Heart left ventricle (tissue), 16 donors: ENCODE measurements at places on chromosomes 6 and 20.

DNA sequence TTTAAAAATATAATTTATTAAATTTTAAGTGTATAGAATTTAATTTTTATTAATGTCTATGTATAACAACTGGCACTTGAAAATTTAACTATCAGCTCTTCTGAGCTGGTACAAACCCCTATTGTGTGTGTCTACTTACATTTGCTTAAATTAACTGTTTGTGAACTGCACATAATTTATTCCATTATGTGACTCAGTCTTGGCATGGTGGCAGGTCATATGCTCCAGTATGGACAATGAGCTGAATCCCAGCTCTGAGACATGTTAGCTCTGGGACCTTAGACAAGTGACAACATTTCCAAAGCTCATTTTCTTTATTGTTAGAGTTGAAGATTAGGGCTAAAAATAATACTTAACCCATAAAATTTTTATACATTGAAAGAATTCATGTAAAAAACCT, 526.1 kb upstream of the MARCKS start:
- H3K36me3 ChIP-seq, result no peaks in the 10 kb centered on the region
- H3K27me3 ChIP-seq, result no peaks in the 10 kb centered on the region
- H3K4me1 ChIP-seq, result no peaks in the 10 kb centered on the region
- no peak for DNase-seq
- H3K27ac ChIP-seq, result no peak overlapping the region

- no peaks in the 10 kb centered on the region for H3K36me3 ChIP-seq
- H3K27ac ChIP-seq, result no peak overlapping the region
- H3K4me1 ChIP-seq, result no peaks in the 10 kb centered on the region
- H3K27me3 ChIP-seq, result no peaks in the 10 kb centered on the region
- H3K4me3 ChIP-seq, result no peak overlapping the region
- no peak for DNase-seq
Observed at GRCh38 chr6:139443231-139444112, 69.0 kb upstream of the CITED2 start.

- no peaks in the 10 kb centered on the region for H3K36me3 ChIP-seq
- no peaks in the 10 kb centered on the region for H3K4me1 ChIP-seq
- no peak overlapping the region for H3K27ac ChIP-seq
- DNase-seq, result no peak
- no peak overlapping the region for H3K4me3 ChIP-seq
Observed at GRCh38 chr6:136378888-136379287, 89.2 kb upstream of the BCLAF1 start.

- H3K36me3 ChIP-seq, result no peaks in the 10 kb centered on the region
- H3K4me3 ChIP-seq, result no peak overlapping the region
- H3K27ac ChIP-seq, result no peak overlapping the region
Observed at GRCh38 chr6:33989016-33989854, 156.7 kb downstream of the GRM4 start.

DNA sequence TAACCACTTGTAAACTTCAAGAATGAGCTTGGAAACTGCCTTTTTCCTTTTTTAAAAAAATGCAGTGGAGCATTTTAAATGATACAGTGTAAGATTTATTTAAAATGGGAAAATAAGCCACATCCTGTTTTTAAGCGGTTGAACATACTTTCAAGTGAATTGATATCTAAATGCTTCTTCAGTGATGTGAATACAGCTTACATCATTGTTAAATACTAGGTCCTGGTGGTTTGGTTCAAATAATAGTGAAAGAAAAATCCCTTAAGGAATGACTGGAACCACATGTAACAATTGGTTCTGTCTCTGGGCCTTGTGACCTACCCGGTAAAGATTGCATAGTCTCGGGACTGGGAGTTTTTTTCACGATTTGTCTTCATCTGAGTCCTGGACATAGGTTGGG, 44.2 kb downstream of the BMP6 start:
- no peaks in the 10 kb centered on the region for H3K4me1 ChIP-seq
- no peak overlapping the region for H3K4me3 ChIP-seq
- no peaks in the 10 kb centered on the region for H3K27me3 ChIP-seq
- no peaks in the 10 kb centered on the region for H3K36me3 ChIP-seq

- peak; percentile 78 for DNase-seq
- H3K27ac ChIP-seq, result peak overlapping the region; percentile 63
- H3K27me3 ChIP-seq, result no peaks in the 10 kb centered on the region
- peak overlapping the region; percentile 13 for H3K4me3 ChIP-seq
- H3K4me1 ChIP-seq, result peaks cover 32% of the 10 kb centered on the region
Observed at GRCh38 chr6:111709615-111710398, 104.1 kb upstream of the TRAF3IP2 start.

- H3K4me1 ChIP-seq, result peaks cover 26% of the 10 kb centered on the region
- H3K36me3 ChIP-seq, result no peaks in the 10 kb centered on the region
- H3K27ac ChIP-seq, result peak overlapping the region; percentile 74
- H3K4me3 ChIP-seq, result peak overlapping the region; percentile 76
Observed at GRCh38 chr6:28980852-28981430, 24.2 kb downstream of the ZNF311 start.

DNA sequence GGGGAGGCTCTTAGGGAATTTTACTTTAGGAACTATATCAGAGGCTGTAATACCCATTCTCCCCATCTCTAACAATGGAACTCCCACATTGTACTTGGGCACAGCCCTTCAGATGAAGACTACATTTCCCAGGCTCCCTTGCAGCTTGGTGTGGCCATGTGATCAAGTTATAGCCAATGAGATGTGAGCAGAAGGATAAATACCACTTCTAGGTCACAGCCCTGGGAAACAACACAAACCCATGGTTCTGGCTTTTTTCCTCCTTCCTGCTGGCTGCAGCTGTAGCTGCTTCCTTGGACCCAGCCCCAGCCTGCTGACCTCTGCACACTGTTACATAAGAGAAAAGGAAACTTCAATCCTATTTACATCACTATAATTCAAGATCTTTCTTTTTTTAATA, 445.9 kb upstream of the JARID2 start:
- peaks cover 23% of the 10 kb centered on the region for H3K4me1 ChIP-seq
- no peaks in the 10 kb centered on the region for H3K27me3 ChIP-seq
- H3K4me3 ChIP-seq, result no peak overlapping the region
- DNase-seq, result peak; percentile 80
- H3K27ac ChIP-seq, result peak overlapping the region; percentile 2

DNA sequence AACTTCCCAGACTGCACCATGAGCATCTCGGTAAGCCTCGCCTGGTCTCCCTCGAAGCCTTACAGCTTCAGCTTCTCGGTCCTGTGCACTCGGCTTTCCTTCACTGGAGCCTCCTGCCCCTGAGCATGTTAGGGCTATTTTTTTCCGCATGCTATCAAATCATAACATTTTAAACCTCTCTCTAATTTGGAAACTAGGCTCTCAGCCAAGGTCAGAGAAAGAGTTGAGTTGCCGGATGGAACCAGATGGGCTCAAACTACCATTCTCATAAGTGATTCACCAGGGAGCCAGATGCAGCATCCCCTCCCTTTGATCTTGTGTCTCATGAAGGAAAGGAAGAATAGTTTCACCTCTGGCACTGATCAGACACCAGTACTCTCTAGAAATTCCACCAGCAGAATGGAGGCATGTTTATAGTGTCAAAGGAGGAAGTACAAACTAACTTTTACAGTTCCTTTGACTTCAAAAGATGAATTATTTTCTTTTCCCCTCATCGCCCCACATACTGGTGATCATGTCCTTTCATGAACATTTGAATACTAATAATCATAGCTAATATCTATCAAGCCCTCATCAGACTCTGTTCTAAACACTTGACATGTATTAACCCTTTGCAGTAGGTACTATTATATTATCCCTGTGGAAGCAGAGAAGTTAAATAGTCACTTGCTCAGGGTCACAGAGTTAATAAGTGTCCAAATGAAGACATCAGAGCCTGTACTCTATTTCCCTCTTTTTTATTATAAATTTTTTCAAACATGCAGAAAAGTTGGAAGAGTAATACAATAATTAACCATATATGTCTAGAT, 46.7 kb downstream of the MAP1LC3A start:
- peak; percentile 36 for DNase-seq
- no peaks in the 10 kb centered on the region for H3K4me1 ChIP-seq
- H3K36me3 ChIP-seq, result no peaks in the 10 kb centered on the region
- H3K27me3 ChIP-seq, result no peaks in the 10 kb centered on the region
- H3K27ac ChIP-seq, result peak overlapping the region; percentile 35

DNA sequence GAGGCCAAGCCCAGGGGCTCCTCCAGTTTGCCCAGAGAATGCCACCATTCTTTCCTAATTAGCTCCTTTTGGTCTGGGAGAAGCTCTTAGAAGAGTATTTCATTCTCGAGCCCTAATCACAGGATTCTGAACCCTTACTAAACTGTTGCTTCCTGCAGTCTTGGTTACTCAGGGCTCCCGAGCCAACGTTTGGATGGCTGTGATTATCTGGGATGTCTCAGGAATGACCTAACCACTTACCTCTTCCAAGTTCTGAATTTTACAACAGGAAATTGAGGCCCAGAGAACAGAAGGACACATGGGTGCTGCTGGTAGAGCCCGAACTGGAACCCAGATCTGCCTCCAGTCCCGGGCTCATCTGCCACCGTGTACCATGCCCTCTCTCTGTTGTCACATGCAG, 22.2 kb upstream of the PNPLA1 start:
- no peaks in the 10 kb centered on the region for H3K36me3 ChIP-seq
- H3K4me1 ChIP-seq, result no peaks in the 10 kb centered on the region
- H3K4me3 ChIP-seq, result no peak overlapping the region
- H3K27me3 ChIP-seq, result no peaks in the 10 kb centered on the region
- DNase-seq, result no peak

DNA sequence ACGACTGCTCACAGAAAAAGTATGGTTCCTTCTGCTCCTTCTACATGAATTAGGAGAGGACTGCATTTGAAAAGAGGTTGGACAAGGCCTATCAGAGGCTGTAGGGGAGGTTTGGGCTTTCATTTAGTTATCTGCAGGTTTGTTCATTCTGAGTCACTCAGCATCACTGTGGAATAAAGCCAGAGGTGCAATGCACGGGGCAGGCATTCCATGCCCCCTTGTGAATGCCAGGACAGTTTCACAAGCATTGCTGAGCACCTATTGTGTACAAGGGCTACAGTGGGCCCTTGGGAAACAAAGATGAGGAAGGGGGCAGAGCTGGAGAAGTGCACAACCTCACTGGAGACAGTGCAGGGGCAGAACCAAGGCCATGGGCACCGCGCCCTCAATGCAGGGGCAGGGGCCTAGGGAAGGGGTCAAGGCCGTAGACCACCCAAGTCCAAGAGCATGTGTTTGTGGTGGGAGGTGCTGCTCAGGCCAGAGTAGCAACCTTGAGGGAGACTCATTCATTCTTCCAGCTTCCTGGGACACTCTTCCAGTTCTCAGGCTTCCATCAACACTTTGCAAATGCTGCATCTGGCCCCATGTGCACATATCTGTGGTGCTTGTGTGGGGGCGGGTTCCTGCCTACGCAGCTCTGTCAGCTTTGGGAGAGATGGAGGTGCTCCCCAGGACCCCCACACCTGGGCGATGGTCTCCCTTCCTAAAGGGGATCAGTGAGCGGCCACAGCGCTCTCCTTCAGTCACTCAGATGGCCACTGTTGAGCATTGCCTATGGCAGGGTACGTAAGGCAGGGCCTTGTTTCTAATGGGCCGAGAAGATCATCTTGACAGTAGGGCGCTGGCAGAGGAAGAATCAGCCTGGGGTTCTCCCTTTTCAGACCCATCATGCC, 204.5 kb downstream of the SYNDIG1 start:
- no peaks in the 10 kb centered on the region for H3K4me1 ChIP-seq
- H3K27me3 ChIP-seq, result no peaks in the 10 kb centered on the region
- no peak overlapping the region for H3K27ac ChIP-seq
- no peak for DNase-seq
- no peak overlapping the region for H3K4me3 ChIP-seq
- H3K36me3 ChIP-seq, result no peaks in the 10 kb centered on the region

GRCh38 chr6:16966791-16967469, 134.9 kb upstream of the STMND1 start:
- no peaks in the 10 kb centered on the region for H3K36me3 ChIP-seq
- no peak for DNase-seq
- no peaks in the 10 kb centered on the region for H3K27me3 ChIP-seq

DNA sequence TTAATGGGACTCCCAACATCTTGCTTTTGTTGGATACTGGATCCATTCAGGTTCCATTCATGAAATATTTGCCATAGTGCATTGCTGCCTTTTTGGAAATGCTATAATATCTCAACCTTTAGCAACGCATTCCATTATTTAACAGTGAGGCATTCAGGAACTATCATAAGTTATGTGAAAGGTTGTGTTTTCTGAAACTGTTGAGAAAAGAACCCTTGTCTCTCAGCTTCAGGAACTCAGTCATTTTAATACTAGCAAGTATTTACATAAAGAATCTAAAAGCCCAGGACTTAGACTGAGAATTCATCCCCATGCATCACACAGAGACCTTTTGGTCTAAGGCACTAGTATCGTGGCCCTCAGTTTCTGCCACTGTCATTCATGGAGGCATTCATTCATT, 24.9 kb upstream of the SASH1 start:
- no peaks in the 10 kb centered on the region for H3K27me3 ChIP-seq
- DNase-seq, result no peak

DNA sequence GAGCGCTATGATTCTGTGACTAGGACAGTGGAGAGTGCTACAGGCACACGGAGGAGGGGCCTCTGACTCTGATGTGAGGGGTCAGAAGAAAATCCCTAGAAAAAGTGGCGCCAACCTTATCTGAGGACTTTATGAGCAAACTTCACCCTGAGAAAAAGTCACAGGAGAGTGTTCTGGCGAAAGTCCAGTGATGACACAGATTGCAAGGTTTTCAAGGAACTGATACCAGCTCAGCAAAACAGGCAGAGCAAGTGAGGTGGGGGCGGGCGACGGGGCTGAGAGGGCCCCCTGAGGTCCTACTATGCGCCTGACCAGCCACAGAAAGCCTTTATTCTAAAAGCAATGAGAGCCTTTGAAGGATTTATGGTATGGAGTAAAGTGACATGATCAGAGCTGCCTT, 73.3 kb downstream of the SLC22A23 start:
- no peak for DNase-seq
- H3K27me3 ChIP-seq, result no peaks in the 10 kb centered on the region
- no peaks in the 10 kb centered on the region for H3K36me3 ChIP-seq

DNA sequence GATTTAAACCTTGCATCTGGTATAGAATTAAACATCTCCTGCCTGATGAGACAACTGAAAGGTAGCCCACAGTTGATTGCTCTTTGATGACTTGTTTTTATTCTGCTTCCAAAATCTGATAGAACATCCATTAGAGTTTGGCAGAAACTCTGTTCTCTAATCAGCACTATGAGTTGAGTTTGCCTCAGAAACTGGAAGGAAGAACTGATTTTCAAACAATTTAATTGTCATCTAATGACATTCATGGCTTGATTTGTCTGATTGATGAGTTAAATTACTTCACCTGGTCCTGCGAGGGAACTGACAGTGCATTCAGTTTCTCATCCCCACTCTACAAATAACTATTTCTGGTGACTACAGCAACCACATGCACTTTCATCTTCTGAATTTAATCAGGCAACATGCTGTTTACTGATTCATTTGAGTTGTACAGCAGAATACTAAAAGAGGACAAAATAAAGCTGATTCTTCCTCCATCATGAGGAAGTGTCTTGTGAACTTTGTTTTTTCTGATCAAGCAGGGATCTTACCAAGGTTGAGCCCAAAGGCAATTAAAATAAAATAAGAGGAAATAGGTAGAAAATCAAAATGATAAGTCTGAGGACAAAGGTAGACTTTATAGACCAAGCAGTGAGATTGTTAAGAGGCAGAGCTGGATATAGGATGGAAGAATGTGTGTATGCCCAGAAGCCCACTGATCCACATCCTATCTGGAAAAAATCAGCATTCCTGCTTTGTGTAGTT, 15.7 kb upstream of the MRAP2 start:
- H3K36me3 ChIP-seq, result no peaks in the 10 kb centered on the region
- no peaks in the 10 kb centered on the region for H3K4me1 ChIP-seq
- H3K27me3 ChIP-seq, result no peaks in the 10 kb centered on the region
- H3K27ac ChIP-seq, result no peak overlapping the region
- H3K4me3 ChIP-seq, result no peak overlapping the region

- H3K27ac ChIP-seq, result no peak overlapping the region
- no peak for DNase-seq
- H3K36me3 ChIP-seq, result no peaks in the 10 kb centered on the region
- no peaks in the 10 kb centered on the region for H3K27me3 ChIP-seq
Observed at GRCh38 chr20:10453241-10453640, 18.1 kb downstream of the SLX4IP start.
